ENCODE measurements at places on chromosomes 7 and 10.
A peak's percentile ranks its signal among the peaks of the same experiment; 100 is the strongest.

DNA sequence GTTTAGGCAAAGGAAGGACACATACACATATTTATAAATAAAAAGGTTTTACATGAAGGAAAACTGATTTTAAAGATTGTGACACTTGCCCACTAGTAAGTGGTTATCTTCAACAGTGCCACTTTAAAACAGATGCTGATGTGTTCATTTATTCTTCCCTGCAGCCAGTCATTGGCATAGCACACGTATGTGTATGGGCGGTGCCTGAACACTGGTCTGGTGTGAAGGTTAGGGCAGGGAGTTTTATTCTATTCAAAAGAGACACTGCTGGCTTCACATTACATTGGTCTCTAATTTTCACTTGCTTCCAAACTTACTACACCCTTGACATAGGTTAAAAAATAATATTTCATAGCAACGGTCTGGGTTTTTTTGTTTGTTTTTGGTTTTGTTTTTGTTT lies 57.9 kb downstream of the NOD1 start:
- DNase-seq = no peak

DNA sequence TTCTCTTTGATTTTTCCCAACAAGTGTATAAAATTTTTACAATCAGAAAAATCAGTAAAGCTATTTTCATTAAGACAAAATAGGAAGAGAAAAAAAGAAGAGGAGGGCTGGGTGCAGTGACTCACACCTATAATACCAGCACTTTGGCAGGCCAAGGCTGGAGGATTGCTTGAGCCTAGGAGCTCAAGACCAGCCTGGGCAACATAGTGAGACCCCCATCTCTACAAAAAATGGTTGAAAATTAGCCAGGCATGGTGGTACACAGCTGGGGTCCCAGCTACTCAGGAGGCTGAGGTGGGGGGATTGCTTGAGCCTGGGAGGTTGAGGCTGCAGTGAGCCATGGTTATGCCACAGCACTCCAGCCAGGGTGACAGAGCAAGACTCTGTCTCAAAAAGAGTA lies 172.3 kb downstream of the AKR1D1 start:
- no peak for DNase-seq

GRCh38 chr10:122147663-122148062 lies 123.4 kb upstream of the BTBD16 start:
- DNase-seq = no peak

- DNase-seq = no peak
Measured at GRCh38 chr7:26305090-26305868, 13.6 kb downstream of the SNX10 start.

DNA sequence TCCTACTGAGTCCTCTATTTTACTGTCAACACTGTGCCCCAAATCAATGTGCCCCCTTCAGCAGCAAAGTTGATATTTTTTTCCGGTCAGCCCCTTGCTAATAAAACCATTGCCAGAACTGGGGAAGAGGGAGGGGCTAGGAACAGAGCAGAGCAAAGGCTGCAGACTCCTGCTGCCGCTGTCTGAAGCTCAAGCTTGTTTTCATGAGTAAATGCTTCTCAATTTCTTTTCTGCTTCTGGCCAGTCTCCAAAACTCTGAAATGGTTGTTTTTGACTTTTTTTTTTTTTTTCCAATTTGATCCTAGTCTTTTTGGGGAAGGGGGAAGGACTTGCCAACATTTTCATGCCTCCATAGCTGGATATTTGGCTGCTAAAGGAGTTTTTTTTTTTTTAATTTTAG lies 26.7 kb upstream of the PROSER2 start:
- no peak for DNase-seq

DNA sequence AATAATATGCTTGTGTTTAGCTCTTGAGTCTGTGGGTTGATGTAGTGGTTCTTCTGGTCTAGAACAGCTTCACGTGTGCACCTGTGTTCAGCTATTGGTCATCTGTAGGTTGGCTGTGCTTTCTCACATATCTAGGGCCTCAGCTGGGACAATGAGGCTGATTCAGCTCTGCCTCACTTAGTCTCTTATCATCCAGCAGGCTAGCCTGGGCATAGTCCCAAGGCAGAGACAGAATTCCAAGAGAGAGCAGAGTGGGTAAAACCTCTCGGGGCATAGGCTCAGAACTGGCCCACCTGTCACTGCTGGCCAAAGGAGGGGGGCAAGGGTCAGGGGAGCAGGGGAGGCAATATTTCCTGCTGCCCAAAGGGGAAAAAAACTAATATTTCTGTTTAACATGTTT lies 32.0 kb upstream of the MXI1 start:
- no peak for DNase-seq

- DNase-seq = no peak
Measured at GRCh38 chr10:70115948-70116682, 16.5 kb downstream of the AIFM2 start.

DNA sequence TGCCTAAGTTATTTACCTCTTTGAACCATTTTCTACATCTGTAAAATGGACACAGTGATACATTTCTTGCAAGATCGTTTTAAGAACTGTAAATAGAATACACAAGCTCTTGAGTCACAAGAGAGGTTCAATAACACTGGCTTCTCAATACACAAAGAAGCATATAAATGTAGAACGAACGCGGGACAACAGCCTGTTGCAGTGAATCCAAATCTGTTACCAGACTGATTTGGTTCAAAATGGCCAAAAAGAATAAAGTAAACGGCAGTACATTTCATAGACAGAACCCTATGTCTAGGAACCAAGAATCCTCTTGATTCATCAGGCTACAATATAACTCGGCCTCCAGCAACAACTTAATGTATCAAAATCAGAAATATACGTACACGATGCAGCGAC lies 701 bp downstream of the MTPAP start:
- no peak for DNase-seq

GRCh38 chr7:8500286-8500685 lies 66.9 kb downstream of the NXPH1 start:
- no peak for DNase-seq

DNA sequence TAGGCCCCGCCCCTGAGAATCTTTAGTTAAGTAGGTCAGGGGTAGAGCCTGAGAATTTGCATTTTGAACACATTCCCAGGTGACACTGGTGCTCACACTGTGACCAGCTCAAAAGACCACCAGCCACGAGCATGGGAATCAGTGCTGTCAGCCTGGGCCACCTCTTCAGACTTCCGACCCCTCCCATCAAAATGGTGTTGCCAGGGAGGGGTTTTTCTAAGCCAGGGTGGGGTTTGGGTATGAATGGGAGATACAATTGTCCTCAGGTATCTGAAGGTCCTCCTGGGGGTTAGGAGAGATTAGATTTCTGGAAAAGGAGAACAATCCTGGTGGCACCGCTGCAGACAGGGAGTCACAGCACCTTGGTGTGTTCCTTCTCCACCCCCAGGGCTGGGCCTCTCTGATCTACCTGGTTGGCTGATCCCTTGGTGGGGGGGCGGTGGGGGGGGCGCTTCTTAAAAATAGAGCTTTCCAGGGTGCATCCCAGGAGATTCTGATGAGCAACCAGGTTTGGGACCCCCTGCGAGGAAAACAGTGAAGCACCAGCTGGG lies 111.5 kb upstream of the ANLN start:
- DNase-seq = no peak

- DNase-seq = peak; percentile 13
Measured at GRCh38 chr7:386385-386784, 96.4 kb downstream of the FOXL3 start.

- DNase-seq = peak; percentile 52
Measured at GRCh38 chr10:46520941-46521340, 35.5 kb downstream of the GPRIN2 start.

DNA sequence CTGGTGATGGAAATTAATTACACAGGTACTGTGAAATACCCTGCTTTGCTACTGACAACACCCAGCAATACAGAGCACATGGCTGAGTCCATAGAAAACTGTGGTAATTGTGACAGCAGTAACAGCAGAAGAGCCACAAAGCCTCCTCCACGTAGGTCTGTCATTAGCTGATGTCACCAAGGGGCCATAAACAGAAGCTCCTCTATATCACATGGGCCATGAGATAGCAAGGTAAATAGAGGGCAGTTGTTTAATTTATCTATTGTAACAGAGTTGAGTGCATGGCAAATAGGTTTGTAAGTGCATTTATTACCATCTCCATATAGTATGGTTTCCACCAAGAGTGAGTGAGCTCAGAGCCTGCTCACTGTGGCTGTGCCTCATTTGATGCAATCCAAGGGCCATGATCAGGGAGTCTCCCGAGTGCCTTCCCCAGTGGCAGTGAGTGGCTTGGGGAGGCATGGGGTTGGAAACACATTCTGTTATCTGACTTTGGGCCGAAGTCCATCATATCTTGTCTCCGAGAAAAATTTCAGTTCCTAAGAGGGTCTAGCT lies 281.2 kb downstream of the SKAP2 start:
- DNase-seq = no peak

DNA sequence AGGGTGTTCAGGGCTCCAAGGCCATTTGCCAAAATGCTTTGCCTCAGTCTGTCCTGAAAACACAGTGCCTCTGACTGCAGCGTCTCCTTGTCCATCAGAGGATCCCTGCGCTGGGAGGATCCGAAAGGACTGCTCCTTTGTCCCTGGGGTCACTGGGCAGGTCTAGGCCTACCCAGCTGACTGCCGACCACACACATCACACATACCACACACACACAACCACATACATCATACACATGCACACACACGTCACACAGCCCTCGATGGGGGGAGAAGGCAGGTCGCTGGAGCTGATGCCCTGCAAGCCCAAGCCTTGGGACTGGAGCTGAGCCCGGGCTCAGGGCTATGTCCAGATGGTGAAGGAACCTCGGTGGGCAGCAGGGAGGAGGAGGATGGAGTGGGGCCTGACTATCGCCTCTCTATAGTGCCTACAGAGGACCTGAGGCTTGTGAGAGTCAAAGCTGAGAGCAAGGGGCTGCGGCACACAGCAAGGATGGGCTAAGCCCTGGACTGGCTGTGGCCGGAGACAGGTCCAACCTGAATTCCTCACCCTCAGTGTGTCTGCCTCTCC lies 29.1 kb downstream of the GPRIN2 start:
- DNase-seq = peak; percentile 54

GRCh38 chr10:131083915-131084790 lies 227.4 kb downstream of the TCERG1L start:
- no peak for DNase-seq

GRCh38 chr10:33178026-33178755 lies 156.3 kb downstream of the NRP1 start:
- DNase-seq = no peak

DNA sequence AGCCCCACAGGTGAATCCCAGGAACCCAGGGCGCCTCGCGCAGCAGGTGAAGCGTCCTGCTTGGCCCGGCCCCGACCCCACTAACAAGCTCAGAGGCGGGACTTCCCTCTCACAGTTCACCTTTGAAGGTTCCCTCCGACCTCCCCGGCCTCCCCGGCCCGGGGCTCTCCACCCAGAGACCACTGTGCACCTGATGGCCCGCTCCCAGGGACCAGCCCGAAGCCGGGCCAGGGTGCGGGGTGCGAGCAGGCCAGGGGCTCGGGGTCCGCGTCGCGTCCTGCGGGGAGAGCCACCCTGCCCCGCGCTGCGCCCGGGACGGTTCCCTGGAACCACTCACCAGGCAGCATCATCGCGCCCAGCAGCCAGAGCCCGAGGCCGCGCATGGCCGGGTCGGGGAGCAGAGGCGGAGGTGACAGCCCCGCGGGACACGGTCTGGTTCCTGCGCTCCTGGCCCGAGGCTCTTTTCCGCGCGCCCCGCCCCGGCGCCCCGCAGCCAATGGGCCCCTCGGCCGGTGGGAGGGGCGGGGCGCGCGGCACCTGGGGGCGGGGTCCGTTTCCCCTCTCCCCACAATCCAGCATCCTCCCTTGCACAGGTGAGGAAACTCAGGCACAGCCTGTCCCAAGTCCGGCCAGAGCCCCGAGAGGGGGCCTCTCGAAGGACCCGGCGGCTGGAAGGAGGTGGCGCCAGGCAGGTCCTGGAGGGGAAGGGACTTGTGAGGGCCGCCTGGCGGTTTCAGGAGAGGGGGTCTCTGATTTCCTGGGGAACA lies at the start of gene ADAM8:
Gene ADAM8, minus strand, starts transcription at position 434 of the 767 bp plus-strand sequence. Its CDS starts 51 bp downstream, at position 383.
- DNase-seq = no peak

DNA sequence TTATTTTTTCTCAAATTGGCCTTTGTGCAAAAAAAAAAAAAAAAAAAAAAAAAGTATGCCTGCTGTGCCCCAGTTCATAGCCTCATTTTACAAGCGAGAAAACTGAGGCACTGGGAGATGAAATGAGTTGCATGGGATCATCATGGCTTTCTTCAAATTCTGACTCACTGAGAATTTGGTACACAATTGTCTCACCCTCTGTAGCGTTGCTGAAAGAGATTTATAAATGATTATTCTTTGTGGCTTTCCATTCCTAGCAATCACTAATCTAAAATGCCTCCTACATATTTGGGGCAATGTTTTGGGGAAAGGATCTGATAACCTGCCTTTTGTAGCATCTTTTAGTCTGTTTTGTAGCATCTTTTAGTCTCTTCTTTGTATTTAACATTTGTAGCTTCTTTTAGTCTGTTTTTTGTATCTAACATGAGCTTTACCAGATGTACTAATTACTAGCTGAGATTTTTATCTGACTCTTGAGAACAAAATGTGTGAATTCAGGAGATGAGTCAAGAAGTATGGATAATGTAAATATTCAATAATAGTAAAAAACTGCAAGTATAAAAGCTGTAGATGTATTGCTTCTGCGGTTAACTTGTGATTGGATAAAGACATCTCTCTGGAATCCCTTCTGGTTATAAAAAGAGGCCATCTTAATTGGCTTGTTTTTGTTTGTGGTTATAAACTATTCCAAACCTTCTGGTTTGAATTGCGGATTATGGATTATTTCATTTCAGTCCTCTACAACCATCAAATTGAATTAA lies 161.4 kb downstream of the ARID5B start:
- DNase-seq = no peak

DNA sequence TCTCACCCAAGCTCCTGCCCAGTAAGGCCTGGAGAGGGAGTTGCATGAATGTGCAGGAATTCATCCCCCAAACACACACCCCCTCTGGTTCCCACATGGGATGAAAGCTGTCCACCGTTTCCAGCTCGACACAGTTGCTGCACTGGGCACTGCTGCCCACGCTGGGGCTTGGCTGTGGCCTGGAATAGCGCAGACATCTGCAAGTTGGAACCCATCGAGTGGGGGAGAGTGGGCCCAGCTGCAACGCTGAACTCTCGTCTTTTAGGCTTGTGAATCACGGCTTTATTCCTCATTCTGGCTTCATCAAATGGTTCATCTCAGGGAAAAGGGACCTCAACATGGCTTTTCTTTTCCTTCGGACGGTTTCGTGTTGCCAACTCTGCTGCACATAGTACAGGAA lies 264.7 kb downstream of the DNAJB6 start:
- no peak for DNase-seq

DNA sequence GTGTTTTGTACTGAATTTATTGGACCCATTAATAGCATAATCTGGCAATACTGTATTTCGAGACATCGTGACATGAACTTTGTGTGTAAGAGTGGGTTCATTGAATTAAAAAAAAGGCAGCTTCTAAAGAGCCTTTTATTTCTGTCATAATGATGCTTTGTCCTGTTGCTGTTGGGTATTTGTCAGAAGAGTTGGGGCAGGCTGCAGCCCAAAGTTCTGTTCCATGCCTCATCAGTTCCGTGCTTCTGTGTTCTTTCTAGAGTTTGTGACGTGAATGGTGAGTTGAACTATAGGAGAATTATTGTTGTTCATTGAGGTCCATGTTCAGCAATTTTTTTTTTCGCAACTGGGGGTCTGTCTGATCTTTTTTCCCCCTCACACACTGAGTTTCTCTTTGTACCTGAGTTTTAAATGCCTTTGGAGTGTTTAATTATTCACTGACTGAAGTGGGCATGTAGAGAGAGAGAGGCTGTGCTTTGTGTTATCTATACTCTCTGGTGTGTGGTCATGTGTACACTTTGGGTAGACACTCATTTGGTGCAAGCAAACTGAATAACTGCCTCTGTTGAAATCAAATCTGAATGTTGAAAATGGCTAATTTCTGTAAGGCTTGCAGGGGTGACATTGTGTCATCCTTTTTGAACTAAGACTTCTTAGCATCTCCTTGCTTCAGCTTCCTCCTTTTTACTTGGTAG lies 69.8 kb downstream of the ADD3 start:
- DNase-seq = no peak
